ENCODE measurements at places on chromosomes 6 and 20.

DNA sequence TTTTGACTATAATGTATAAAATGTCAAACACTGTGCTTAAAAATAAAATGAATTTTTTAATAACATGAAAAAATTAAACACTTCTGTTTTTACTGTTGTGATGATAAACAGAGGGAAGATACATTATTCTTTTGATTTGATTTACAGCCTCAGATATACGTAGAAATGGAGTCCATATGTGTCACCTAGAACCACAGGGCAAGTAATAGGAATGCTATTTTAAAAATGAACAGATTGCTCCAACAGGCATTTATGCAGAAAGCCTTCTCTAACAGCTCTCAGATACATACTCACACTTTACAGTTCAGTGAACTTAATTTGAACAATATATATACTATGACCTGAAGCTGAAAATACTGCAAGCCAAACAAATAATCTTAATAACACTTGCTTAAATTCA, 1551.0 kb downstream of the GRIK2 start:
- no peak for ATAC-seq

GRCh38 chr6:75748003-75748742, 866 bp upstream of the MYO6 start:
- ATAC-seq: no peak

DNA sequence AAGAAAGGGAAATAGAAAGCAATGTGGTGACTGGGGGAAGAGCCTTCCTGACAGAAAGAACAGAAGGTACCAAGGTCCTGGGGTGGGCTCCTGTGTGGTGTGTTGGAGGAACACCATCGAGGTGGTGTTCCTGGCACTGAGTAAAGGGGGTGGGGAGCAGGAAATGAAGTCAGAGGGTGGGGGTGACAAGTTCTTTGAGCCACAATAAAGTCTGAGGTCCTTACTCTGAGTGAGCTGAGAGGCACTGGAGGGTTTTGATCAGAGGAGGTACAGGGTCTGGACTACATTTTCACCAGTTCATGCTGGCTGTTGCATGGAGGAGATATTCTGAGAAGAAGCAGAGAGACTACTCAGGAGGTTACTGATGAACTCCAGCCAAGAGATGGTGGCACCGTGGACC, 198.2 kb downstream of the GMPR start:
- no peak for ATAC-seq

GRCh38 chr6:170253910-170254269, 37.0 kb downstream of the DLL1 start:
- no peak for ATAC-seq

GRCh38 chr6:138991206-138991605, 3.2 kb upstream of the REPS1 start:
- no peak for ATAC-seq

- ATAC-seq: peak; percentile 72
Measured at GRCh38 chr6:116386581-116387299, 16.0 kb downstream of the DSE start.

GRCh38 chr6:155505608-155505989, 50.0 kb upstream of the NOX3 start:
- ATAC-seq: no peak

GRCh38 chr6:113524826-113525225, 332.3 kb upstream of the MARCKS start:
- no peak for ATAC-seq
